ENCODE measurements at places on chromosomes 16 and 17.

DNA sequence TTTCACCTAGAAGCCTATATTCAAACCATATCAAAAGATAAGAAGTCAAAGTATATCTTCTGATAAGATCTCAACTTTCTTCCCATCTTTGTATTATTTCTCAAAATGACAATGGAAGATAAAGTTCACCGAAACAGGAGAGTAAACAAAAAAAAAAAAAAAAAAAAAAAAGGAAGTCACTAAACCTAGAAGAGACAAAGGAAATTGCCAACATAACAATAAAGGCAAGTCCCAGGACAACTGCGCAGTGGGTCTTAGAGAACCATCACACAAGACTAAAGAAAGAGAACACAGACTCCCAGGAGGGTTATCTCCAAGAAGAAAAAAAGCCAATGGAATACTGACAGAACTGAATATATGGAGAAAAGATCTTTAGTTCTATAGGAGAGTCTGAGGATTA is 65.7 kb downstream of the SMURF2 start:
- no peaks in the 10 kb centered on the region for H3K27me3 ChIP-seq
- no peak for DNase-seq
- no peaks in the 10 kb centered on the region for H3K4me1 ChIP-seq
- peaks cover 18% of the 10 kb centered on the region for H3K36me3 ChIP-seq

DNA sequence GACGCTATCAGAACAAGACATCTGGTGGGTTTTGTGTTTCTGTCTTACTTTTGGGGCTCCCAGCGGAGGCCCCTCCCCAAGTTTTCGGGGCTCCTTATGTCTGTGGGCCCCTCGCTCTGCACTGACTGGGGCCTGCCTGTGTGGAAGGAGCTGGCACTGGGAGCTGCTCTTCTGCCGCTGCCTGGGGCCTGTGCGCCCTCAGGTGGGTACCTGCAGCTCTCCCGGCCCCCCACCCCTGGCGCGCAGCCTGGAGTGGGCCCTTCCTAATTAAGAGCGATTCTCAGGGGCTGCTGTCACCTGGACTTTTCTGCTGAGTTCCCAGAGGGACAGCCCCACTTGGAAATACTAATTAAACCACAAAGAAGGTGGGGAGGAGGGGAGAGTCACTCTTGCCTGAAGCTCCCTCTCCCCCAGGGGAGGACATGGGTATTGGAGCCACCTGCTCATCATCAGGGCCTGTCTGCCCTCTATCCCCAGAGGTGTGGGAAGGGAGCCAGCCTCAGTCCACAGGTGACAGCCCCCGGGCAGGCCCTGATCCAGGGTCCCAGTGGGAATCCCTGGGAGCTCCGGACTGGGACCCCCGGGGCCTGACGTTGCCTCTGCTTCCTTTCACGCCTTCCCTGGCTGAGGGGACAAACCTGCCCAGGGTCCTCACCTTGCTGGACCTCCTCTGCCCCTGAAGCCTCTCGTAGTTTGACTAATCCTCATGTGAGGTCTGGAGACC is 36.5 kb downstream of the GSE1 start:
- DNase-seq: no peak
- peaks cover 5% of the 10 kb centered on the region for H3K36me3 ChIP-seq
- no peaks in the 10 kb centered on the region for H3K27me3 ChIP-seq
- H3K4me3 ChIP-seq: no peak overlapping the region

- no peak overlapping the region for H3K4me3 ChIP-seq
- no peaks in the 10 kb centered on the region for H3K27me3 ChIP-seq
- H3K4me1 ChIP-seq: peaks cover 16% of the 10 kb centered on the region
These were observed 41.3 kb upstream of the ZC3H18 start for GRCh38 chr16:88528902-88529318.

- H3K36me3 ChIP-seq: no peaks in the 10 kb centered on the region
- DNase-seq: peak; percentile 47
- H3K27me3 ChIP-seq: peaks cover 15% of the 10 kb centered on the region
- H3K4me3 ChIP-seq: no peak overlapping the region
These were observed 167.1 kb downstream of the HAPSTR1 start for GRCh38 chr16:9258423-9259051.

DNA sequence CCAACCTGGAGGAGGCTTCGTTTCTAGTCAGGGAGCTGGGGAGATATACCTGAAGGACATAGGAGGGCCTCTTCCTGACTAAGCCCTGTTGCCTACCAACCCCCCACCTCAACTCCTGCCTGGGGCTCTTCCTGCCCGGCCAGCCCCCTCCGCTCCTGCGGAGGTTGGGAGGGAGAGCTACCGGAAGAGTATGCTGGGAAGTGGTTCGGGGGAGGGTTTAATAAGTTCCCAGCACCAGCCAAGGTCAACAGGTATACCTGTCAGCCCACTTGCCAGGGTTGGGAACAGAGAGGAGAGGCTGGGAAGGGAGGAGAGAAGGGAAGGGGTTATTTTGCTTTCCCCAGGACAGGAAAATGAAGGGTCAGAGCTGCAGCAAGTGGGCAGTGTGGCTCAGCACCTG is 4.7 kb downstream of the PPP1R1B start:
- DNase-seq: no peak
- peaks cover 48% of the 10 kb centered on the region for H3K27me3 ChIP-seq
- H3K4me1 ChIP-seq: peaks cover 21% of the 10 kb centered on the region
- H3K4me3 ChIP-seq: no peak overlapping the region
- no peaks in the 10 kb centered on the region for H3K36me3 ChIP-seq

- no peak for DNase-seq
- no peak overlapping the region for H3K4me3 ChIP-seq
- no peak overlapping the region for H3K27ac ChIP-seq
- H3K27me3 ChIP-seq: peaks cover 23% of the 10 kb centered on the region
These were observed 35.0 kb downstream of the JPH3 start for GRCh38 chr16:87637357-87637756.

- no peaks in the 10 kb centered on the region for H3K36me3 ChIP-seq
- no peak for DNase-seq
- no peak overlapping the region for H3K27ac ChIP-seq
- no peak overlapping the region for H3K4me3 ChIP-seq
These were observed 24.4 kb downstream of the HS3ST4 start for GRCh38 chr16:25716186-25716585.

GRCh38 chr16:1968146-1968953 is 1.7 kb downstream of the RNF151 start:
- no peak overlapping the region for H3K27ac ChIP-seq
- H3K36me3 ChIP-seq: peaks cover 4% of the 10 kb centered on the region
- DNase-seq: no peak
- H3K27me3 ChIP-seq: no peaks in the 10 kb centered on the region

DNA sequence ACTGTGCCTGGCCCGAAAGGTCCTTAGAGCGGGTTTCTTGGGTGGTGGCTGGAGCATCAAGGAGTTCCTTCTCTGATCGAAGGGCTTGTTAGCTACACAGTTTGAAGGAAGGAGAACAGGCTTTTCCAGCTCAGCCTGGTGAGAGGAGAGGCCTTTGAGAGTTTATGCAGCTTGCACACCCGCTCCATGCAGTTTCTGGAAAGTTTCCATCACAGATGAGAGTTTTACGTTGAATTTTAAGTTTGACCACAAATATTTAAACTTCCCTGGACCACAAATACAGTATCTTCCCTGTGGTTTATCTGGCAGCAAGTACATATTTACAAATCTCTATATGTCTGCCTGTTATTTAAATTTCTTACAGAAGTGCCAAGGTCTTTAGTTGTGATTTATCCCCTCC is 56.8 kb downstream of the HIC1 start:
- peaks cover 36% of the 10 kb centered on the region for H3K4me1 ChIP-seq
- H3K27me3 ChIP-seq: no peaks in the 10 kb centered on the region
- H3K4me3 ChIP-seq: no peak overlapping the region

- H3K36me3 ChIP-seq: peaks cover 4% of the 10 kb centered on the region
- DNase-seq: no peak
- H3K27me3 ChIP-seq: no peaks in the 10 kb centered on the region
- no peak overlapping the region for H3K4me3 ChIP-seq
- no peak overlapping the region for H3K27ac ChIP-seq
These were observed 17.2 kb upstream of the RSL1D1 start for GRCh38 chr16:11868412-11868980.

- peaks cover 5% of the 10 kb centered on the region for H3K36me3 ChIP-seq
- no peaks in the 10 kb centered on the region for H3K27me3 ChIP-seq
- peaks cover 25% of the 10 kb centered on the region for H3K4me1 ChIP-seq
- no peak for DNase-seq
- no peak overlapping the region for H3K4me3 ChIP-seq
These were observed 97.1 kb downstream of the CDH11 start for GRCh38 chr16:65024767-65025178.

- DNase-seq: no peak
- peaks cover 42% of the 10 kb centered on the region for H3K27me3 ChIP-seq
- H3K4me3 ChIP-seq: no peak overlapping the region
These were observed 337.1 kb downstream of the MAF start for GRCh38 chr16:79263425-79263824.

GRCh38 chr16:17607075-17607509 is 136.3 kb upstream of the XYLT1 start:
- peaks cover 20% of the 10 kb centered on the region for H3K4me1 ChIP-seq
- no peaks in the 10 kb centered on the region for H3K36me3 ChIP-seq
- H3K4me3 ChIP-seq: no peak overlapping the region
- no peak for DNase-seq

- H3K4me1 ChIP-seq: peaks cover 12% of the 10 kb centered on the region
- DNase-seq: no peak
- H3K36me3 ChIP-seq: peaks cover 2% of the 10 kb centered on the region
- no peak overlapping the region for H3K27ac ChIP-seq
These were observed 109.4 kb upstream of the AXIN2 start for GRCh38 chr17:65670667-65671371.

- no peak for DNase-seq
- H3K4me3 ChIP-seq: no peak overlapping the region
- H3K27ac ChIP-seq: no peak overlapping the region
- H3K4me1 ChIP-seq: peaks cover 28% of the 10 kb centered on the region
- H3K36me3 ChIP-seq: no peaks in the 10 kb centered on the region
These were observed 124.8 kb downstream of the RGS9 start for GRCh38 chr17:65261682-65262636.

- no peak overlapping the region for H3K4me3 ChIP-seq
- H3K27me3 ChIP-seq: no peaks in the 10 kb centered on the region
- peaks cover 9% of the 10 kb centered on the region for H3K4me1 ChIP-seq
- no peak for DNase-seq
- H3K36me3 ChIP-seq: peaks cover 13% of the 10 kb centered on the region
These were observed 6.1 kb upstream of the SERPINF2 start for GRCh38 chr17:1736348-1737281.

DNA sequence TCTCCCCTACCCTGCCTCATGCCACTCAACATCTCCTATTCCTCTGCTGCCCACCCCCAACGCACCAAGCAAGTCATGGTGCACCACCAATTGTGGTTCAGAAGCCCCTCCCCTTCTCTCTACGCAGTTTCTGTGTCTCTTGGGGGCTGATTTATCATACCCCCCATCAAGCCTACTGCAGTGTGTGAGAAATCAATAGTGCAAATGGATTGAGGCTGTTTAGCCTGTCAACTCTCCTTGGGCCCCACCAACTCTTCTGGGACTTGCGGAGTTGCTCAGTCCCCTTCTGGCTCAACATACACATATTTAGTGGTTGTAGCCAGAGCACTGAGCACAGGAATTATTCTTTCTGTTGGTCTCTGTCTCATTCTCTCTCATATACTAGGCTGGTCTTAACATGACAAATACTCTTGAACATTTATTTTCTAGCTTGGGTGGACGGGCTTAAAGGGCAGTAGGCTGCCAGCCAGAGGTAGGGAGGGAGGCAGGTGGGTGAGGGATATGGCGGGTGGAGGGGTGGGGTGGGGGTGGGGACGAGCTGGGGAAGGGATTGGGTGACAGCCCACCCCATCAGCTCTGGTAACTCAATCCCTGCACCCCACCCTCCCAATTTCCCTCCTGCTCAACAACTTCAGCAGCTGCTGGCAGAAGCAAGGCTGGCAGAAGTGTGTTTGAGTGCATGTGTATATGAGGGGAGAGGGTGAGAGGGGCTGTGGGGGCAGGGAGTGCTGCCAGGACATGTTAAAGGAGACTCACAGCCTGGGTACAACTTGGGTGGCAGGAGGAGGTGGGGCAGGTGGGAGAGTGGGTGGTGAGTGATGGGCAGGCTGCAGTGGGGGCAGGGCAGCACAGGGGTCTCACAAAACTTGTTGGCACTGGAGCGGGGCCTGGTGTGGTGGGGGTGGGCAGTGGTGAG is 4.9 kb downstream of the RARA start:
- no peaks in the 10 kb centered on the region for H3K36me3 ChIP-seq
- no peak for DNase-seq
- H3K27me3 ChIP-seq: no peaks in the 10 kb centered on the region
- H3K27ac ChIP-seq: peak overlapping the region; percentile 94
- H3K4me3 ChIP-seq: no peak overlapping the region
- H3K4me1 ChIP-seq: peaks cover 83% of the 10 kb centered on the region

DNA sequence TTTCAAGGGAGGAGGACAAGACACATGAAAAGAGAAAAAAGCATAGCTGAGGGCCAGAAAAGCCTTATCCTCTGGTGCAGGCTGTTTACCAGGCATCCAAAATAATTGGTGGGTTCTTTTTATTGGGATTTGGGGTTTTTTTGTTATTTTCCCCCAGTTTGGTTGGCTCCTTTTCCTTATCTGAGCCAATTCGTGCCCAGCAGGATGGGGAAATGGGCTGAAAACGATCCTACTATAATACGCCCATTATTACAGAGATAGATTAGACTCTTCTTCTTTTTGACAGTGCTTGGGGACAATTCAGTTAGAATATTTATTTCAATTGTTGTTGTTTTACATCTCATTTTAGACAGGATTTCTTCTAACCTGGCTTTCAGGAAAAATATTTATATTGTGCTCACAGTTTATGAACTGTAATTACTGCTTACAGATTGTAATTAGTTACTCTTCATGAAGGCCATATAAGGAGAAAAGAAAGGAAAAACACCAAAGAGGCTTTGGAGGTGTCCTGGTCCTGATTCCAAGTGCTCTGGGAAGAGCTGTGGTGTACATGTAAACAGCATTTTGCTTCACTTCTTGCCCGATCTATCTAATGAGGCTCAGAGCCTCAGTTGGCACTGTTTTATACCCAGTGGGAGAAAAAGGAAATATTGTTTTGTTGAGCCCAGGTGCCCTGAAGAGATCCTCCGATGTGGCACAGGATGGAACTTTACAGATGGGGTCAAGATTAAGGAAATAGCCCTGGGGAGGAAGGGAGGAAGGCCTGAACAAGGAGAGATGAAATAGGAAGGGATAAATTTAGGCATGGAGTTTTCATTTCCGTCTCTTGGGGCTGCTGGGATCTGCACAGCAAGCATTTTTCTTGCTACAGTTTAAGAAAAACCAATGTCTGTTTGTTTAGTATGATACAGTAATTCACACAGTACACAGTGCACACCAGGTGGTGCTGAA is 611 bp upstream of the ANKRD40 start:
- no peak for DNase-seq
- H3K4me3 ChIP-seq: peak overlapping the region; percentile 91
- H3K4me1 ChIP-seq: peaks cover 29% of the 10 kb centered on the region
- H3K27ac ChIP-seq: peak overlapping the region; percentile 98
- H3K27me3 ChIP-seq: no peaks in the 10 kb centered on the region

DNA sequence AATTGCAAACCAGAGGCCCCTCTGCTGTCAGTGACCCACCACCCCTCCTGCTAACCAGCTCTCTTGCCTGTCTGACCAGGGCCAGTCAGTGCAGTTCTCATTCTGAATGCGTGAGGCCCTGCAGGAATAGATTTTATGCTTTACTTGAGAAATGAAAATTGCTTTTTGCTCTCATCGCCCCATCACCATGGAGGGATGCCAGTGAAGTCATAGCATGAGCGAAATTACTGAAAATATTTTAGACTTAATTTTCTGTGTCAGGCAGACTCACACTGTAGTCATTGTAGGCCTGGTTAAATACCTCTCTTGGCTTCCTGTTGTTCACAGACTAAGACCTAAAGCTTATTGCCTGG is 490.5 kb upstream of the CDH5 start:
- DNase-seq: no peak
- H3K36me3 ChIP-seq: no peaks in the 10 kb centered on the region
- H3K27ac ChIP-seq: no peak overlapping the region
- H3K4me1 ChIP-seq: peaks cover 29% of the 10 kb centered on the region

- peaks cover 16% of the 10 kb centered on the region for H3K4me1 ChIP-seq
- H3K4me3 ChIP-seq: peak overlapping the region; percentile 33
- DNase-seq: no peak
- no peak overlapping the region for H3K27ac ChIP-seq
- H3K27me3 ChIP-seq: peaks cover 98% of the 10 kb centered on the region
These were observed 7.3 kb upstream of the CBX8 start for GRCh38 chr17:79803997-79804855.
